ENCODE measurements at places on chromosomes 13 and 19.
A peak's percentile ranks its signal among the peaks of the same experiment; 100 is the strongest.

DNA sequence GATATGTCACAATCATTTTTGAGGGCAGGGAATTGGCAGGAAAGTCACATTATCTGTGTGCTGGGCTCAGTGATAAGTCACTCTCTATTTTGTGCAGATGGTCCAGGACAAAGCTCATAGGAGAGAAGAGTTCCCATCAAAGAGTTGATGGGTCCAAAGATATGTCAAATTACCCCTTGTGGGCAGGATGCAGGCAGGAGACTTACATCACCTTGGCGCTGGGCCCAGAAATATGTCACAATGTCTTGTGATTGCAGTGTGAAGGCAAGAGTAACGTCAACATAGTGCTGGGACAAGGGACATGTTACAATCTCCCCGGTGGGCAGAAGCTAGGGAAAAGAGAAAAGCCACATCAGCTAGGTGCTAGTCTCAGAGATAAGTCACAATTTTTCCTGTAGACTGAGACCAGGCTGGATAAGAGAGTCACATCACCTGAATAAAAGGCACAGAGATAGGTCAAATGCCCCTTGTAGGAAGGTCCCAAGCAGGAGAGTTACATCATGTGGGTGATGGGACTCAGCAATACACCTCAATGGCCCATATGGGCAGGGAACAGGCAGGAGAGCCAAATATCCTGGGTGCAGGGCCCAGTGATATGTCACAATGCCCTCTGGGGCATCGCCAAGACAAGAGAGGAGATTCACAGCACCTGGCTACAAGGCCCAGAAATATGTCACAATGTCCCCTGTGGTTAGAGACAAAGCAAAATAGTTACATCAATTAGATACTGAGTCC lies 47.9 kb downstream of the ZNF99 start:
- no peak for DNase-seq

- no peak for DNase-seq
Observed at GRCh38 chr19:23346696-23347095, 48.6 kb downstream of the ZNF91 start.

GRCh38 chr13:46567671-46568070 lies 14.7 kb downstream of the LRCH1 start:
- DNase-seq = no peak

DNA sequence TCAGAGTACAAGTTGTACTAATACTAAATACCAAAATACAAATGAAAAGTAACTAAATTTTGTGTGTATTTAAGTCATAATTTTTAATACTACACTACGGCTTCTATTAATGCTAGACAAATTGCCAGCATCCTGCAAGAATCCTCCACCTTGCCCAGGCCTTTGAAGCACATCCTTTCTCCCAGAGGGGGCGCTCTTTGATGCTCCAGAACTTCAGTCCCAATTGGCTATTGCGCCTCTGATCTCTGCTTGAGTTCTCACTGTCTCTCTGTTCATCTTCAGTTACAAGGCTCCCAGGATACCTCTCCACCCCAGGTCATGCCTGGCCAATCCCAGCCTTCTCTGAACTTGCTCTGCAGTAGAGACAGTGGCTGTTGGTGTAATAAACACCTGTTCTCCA lies 141.0 kb downstream of the DCLK1 start:
- no peak for DNase-seq

DNA sequence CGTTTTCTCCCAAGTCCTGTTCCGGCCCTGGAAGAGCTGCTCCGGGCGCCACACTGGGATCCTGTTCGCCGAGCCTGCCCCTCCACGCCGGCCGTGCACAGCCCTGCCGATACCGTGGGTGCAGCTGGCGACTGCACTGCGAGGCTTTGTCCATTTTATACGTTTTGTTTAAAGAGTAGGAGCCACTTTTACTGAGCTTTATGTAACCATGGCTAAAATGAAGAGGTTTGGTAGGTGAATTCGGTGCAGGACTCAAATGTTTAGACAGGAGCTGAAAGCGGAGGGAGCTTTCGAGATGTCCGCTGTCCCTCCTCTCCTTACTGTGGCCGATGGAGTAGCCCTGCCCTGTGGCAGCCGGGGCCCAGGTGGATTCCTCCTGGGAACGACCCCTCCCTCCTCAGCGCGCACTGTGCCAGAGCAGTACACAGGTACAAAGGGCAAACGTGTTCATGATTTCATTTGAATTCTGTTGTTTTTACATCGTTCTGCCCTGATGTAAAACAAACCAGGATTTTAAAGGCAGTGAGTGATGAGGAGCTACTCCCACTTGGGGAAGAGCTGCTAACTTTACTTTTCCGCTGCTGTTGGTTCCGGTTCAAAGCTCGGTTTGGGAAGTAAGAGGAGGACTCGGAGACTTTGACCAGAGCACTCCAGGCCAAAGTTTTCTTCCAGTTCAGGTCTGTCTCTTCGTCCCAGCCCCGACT lies 1.7 kb downstream of the COL4A2 start:
- no peak for DNase-seq

DNA sequence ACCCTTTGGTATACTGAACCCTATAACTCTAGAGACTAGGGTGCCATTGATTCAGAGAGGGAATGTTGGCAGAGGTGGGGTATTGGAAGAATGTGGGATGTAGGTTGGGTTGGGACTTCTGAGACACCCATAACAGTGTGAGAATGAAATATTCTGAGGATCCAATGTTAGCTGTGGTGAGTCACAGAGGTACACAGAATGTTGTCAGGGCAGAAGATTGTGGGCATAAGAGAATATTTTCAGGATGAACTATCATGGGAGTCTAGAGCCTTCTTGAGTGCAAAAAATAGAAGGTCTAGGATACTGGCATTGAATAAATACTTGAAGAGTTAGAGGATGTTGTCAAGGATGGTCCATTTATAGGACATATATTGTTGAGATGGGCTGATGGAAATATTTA lies 9.0 kb downstream of the KLK13 start:
- no peak for DNase-seq

DNA sequence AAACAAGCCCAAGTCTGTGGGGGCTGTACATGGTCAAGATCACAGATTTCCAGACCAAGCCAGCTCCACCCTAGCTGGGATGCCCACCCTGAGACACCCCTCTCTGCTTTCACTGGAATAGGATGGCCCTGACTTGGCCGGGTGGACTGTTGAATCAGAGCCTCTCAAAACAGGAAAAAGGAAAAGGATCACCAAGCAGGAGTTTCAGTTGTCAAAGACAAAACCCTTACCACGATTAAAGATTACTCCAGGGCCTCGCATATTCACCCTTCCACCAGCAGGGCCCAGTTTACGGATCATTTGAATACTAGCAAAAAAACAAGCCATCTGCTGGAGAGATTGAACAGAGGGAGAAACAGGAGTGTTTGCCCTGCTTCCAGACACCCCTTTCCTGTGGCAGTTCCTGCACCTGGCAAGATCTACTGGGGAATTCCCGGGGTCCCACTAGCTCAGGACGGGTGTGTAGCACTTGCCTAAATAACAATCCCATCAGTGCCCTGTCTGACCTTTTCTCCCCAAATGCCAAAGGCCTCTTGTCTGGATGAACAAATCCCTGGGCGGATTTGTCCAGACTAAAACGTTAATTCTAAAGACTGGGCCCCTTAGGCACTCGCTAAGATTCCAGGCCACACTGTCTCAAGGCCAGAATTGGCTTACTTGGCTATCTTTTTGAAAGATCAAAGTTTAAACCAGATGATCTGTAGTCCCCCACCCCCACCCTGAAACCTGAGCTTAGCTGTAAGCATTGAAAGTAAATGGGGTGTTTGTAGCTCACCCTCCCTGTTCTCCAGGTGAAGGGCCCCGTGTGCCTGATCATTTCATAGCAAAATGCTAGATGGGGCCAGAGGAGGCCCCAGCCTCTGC lies 38.4 kb downstream of the ACTN4 start:
- DNase-seq = no peak

- no peak for DNase-seq
Observed at GRCh38 chr13:89382981-89383380, 1711.8 kb downstream of the SLITRK5 start.

GRCh38 chr19:35710784-35711723 lies 6.7 kb downstream of the ZBTB32 start:
- no peak for DNase-seq

- peak; percentile 27 for DNase-seq
Observed at GRCh38 chr13:95660981-95661581, 15.9 kb upstream of the DNAJC3 start.

GRCh38 chr19:4593409-4593851 lies 33.9 kb upstream of the SEMA6B start:
- no peak for DNase-seq

DNA sequence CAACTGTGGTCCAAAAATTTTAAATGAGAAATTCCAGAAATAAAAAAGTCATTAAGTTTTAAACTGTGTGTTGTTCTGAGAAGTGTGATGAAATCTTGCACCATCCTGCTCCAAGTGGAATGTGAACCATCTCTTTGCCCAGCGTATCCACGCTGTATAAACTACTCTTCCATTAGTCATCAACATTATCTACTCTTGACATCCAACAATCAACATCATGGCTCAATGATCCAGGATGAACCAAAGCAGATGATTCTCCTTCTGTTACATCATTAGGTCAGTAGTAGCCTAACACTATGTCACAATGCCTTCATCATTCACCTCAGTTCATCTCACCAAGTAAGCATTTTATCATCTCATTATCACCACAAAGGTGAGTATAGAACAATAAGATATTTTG lies 55.3 kb downstream of the SUCLA2 start:
- no peak for DNase-seq
